ENCODE measurements at places on chromosomes 12 and 14.

DNA sequence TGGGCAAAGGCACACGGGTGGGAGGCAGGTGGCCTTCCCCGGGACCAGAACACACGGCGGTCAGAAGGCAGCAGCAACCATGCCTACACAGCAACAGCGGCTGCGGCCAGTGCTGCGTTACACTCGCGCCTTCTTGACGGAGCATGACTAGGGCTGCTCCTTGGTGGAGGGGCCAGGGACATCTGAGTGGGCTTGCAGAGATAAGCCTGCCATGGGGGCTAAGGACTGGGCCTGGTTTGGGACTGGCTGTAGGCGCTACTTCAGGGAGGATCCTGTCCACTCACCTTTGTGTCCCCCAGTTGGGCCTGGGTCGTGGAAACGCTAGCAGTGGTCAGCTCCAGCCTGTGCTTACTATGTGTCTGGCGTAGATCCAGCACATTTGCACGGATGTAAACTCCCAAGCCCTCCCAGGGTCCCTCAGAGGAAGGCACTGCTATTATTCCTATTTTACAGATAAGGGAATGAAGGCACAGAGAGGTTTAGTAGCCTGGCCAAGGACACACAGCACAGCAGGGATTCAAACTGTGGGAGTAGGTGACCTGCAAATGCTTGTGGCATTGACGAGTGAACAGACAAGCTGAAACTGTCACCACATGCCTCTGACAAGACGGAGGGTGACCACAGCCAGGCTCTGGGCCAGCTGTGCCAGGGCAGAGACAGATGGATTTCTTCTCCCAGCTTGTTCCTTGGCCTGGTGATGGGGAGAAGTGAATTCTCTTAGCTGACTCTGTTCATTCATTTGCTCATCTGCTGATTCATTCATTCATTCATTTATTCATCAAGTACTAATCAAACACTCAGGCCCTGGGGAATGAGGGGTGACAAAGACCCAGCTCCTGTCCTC, 31.9 kb upstream of the DLK1 start:
- DNase-seq, result no peak

- DNase-seq, result no peak
These were observed 28.1 kb downstream of the SPRING1 start for GRCh38 chr12:116709768-116710167.

DNA sequence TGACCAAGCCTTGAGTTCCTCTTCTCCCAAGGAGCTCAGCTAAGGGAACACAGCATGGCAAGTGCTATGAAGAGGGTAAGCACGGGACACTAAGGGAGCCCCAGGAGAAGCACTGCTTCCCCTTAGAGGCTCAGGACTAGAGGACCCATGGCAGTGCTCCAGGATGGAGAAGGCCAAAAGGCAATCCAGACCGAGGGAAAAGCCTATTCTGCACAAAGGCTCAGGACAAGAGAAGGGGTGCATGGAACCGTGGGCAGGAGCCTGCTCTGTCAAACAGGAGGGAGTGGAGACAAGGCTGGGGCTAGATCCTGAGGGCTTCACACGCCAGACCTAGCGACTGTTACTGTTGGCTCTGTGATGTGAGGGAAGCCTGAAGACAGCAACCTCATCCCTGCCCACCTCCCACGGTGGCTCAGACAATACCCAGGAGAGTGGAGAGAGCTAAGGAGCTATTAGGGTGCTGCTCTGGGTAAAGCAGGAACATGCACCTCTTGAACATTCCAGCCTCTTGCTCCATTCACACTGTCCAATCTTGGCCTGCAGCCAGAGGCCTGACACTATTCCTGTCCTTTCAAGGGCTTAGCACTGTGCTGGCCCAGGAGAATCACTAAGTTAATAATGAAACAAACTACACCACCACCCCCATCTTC, 24.2 kb downstream of the OTUB2 start:
- no peak for DNase-seq

DNA sequence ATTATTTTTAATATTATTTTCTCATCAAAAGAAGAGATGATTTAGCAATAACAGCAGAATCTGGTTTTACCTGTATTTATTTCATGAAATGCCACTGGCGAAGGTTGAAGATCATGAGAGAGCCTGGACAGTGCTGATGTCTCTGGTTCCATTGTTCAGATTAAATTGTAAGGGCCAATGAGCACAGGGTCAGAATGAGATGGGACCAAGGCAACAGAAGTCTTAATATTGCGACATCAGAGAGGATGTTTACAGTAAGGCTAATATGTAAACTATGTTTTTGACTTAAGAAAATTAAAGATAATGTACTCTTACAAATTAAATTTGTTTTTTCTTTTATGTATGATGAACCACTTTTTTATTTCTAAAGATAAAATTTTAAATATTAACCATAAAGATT, 35.2 kb upstream of the KLRD1 start:
- DNase-seq, result no peak

DNA sequence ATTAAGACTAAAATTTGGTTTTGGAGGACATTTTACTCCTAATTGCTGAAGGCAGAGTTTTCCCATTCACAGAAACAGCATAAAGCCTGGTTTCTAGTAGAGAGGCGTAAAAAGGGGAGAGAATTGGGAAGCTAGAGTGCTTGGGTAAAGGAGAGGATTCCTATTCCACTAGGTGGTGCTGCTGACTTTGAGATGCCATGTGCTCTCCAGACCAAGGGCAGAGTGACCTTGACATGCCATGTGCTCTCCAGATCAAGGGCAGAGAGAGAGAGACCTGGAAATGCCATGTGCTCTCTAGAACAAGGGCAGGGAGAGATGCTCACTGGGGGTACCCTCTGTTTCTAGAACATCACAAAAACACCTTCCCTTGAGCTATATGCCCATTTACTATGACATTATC, 176.2 kb upstream of the PDZRN4 start:
- no peak for DNase-seq

- no peak for DNase-seq
These were observed 47.9 kb downstream of the ANKRD9 start for GRCh38 chr14:102461490-102462338.

- DNase-seq, result no peak
These were observed 114.0 kb upstream of the KRAS start for GRCh38 chr12:25364529-25365339.

GRCh38 chr14:71231521-71232393, 324.5 kb downstream of the PCNX1 start:
- DNase-seq, result no peak
